ENCODE measurements at places on chromosomes 3 and 15.

GRCh38 chr15:26261966-26262365 lies 398.8 kb upstream of the ATP10A start:
- H3K4me3 ChIP-seq: no peak overlapping the region
- H3K27ac ChIP-seq: no peak overlapping the region
- no peaks in the 10 kb centered on the region for H3K4me1 ChIP-seq
- DNase-seq: no peak
- H3K27me3 ChIP-seq: no peaks in the 10 kb centered on the region
- no peaks in the 10 kb centered on the region for H3K36me3 ChIP-seq

DNA sequence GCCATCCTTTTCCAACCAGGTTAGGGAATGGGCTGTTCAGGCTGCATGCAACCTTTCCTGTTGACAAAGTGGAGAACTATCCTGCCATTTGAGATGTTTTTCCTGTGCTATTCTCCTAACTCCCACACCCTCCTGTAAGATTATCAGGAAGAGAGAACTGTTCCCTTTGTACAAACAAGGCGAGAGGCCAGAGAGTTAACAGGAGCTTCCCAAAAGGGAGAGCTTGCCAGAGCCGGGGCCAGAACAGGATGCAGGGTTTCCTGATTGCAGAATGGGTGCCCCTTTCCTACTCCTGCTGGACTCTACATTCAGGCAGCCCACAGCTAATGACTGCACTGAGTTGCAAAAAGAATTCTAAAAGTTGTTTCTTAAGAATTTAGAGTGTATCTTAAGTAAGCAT lies 17.1 kb downstream of the PML start:
- no peak overlapping the region for H3K27ac ChIP-seq
- no peak overlapping the region for H3K4me3 ChIP-seq
- no peak for DNase-seq
- H3K27me3 ChIP-seq: no peaks in the 10 kb centered on the region
- peaks cover 54% of the 10 kb centered on the region for H3K36me3 ChIP-seq

DNA sequence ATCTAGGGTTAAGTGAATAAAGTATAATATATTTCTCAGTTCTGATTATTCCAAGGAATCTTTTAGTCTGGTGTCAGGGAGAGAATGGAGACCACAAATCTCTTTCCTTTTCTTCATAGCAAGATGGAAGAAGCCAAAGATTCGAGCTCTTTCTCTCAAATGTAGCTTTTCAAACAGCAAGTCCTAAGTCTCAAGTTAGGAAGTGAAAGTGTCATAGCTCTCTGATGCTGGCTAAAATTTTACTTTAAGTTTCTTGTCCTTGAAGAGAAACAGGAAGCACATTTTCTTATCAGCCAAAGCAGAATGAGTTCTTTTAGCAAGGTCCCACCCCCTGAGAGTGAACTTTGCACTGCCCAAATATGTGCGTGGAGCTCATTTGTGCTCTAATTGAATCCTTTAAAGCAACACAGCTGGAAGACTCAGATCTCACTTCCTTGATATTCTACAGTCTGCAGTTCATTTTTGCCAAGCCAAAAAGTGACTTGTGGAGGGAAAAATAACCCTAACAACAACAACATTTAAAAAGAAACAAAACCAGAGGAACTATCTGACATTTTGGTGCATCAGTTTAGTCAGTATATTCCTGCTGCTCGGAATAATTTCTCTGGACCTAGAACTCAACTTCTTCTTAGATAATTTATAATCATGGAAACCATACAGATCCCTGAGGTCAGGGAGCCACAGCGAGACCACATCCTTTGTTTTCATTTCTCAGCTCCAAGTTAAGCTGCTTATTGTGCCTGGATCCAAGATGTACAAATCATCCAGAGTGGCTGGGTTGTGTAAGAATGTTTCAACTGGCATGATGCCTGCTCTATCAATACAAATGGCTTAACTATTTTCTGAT lies 238.7 kb upstream of the P2RY1 start:
- peaks cover 13% of the 10 kb centered on the region for H3K4me1 ChIP-seq
- no peaks in the 10 kb centered on the region for H3K36me3 ChIP-seq
- no peak overlapping the region for H3K4me3 ChIP-seq
- peak; percentile 37 for DNase-seq

DNA sequence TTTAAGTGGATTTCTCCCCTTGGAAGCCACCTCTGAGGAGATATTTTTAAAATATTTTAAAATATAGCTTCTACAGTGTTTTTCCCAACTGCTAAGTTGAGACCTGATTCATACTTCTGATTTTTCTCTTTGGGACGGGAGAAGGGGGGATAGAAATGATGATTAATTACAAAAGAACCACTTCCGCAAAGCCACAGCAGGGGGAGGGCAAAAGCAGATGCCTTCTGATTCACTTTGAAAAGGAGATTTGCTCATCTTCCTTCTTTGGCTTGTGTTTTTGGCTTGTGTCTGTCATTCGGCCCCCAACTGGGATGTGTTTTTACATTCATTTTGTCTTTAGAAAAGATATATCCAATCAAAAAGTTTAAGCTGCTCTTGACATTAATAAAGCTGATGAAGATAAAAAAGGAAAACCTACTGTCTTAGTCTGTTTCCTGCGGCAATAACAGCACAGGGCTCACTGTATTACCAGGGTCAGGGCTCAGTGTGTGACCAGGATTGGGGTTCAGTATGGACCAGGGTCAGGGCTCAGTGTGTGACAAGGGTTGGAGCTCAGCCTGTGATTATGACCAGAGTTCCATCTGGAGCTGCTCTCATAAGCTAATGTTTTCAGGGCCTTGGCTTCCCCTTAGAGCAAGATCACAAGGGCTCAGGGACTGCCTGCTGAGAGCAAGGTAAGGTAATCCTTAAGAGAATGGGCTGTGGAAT lies 223.2 kb downstream of the MTHFS start:
- peaks cover 4% of the 10 kb centered on the region for H3K27me3 ChIP-seq
- H3K36me3 ChIP-seq: no peaks in the 10 kb centered on the region
- H3K27ac ChIP-seq: no peak overlapping the region
- DNase-seq: no peak
- H3K4me3 ChIP-seq: no peak overlapping the region
- H3K4me1 ChIP-seq: no peaks in the 10 kb centered on the region

- H3K4me1 ChIP-seq: no peaks in the 10 kb centered on the region
- H3K4me3 ChIP-seq: no peak overlapping the region
- H3K27me3 ChIP-seq: no peaks in the 10 kb centered on the region
Measured at GRCh38 chr3:128271536-128272332, 118.5 kb downstream of the EEFSEC start.

- peaks cover 5% of the 10 kb centered on the region for H3K4me1 ChIP-seq
- no peak overlapping the region for H3K27ac ChIP-seq
- no peak for DNase-seq
- H3K4me3 ChIP-seq: no peak overlapping the region
- H3K27me3 ChIP-seq: peaks cover 41% of the 10 kb centered on the region
- no peaks in the 10 kb centered on the region for H3K36me3 ChIP-seq
Measured at GRCh38 chr3:184578218-184578617, 16.6 kb downstream of the EPHB3 start.

GRCh38 chr3:168531116-168531515 lies 435.4 kb upstream of the GOLIM4 start:
- H3K27ac ChIP-seq: no peak overlapping the region
- DNase-seq: no peak
- no peaks in the 10 kb centered on the region for H3K36me3 ChIP-seq
- H3K4me1 ChIP-seq: no peaks in the 10 kb centered on the region
- H3K4me3 ChIP-seq: no peak overlapping the region

GRCh38 chr3:3499012-3499562 lies 300.1 kb upstream of the LRRN1 start:
- no peaks in the 10 kb centered on the region for H3K4me1 ChIP-seq
- H3K36me3 ChIP-seq: no peaks in the 10 kb centered on the region

DNA sequence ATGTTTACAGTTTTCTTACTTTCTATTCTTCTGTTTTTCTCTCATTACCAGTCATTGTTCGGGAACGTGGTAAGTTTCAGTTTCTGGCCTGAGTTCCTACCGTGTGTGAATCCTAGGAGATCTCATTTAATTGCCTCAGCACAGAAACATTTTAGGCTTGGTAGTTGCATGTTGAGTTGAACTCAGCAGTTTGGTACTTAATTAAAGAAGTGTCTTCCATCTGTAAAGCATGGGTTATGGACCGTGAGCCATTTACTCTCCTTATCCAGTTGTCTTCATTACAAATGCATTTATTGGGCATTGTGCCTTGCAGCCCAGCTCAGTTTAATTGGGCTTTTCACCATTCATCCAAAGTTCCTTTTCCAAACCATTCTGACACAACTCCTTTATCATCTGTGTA lies 142.1 kb upstream of the CHRM5 start:
- H3K4me1 ChIP-seq: no peaks in the 10 kb centered on the region
- no peaks in the 10 kb centered on the region for H3K27me3 ChIP-seq
- H3K4me3 ChIP-seq: no peak overlapping the region
- no peak overlapping the region for H3K27ac ChIP-seq
- no peaks in the 10 kb centered on the region for H3K36me3 ChIP-seq
- DNase-seq: no peak

- H3K4me1 ChIP-seq: no peaks in the 10 kb centered on the region
- no peak overlapping the region for H3K27ac ChIP-seq
- peaks cover 4% of the 10 kb centered on the region for H3K27me3 ChIP-seq
- no peak for DNase-seq
- H3K4me3 ChIP-seq: no peak overlapping the region
Measured at GRCh38 chr3:185737740-185738680, 86.8 kb downstream of the IGF2BP2 start.

- H3K36me3 ChIP-seq: no peaks in the 10 kb centered on the region
- H3K4me3 ChIP-seq: no peak overlapping the region
- no peaks in the 10 kb centered on the region for H3K27me3 ChIP-seq
- peaks cover 52% of the 10 kb centered on the region for H3K4me1 ChIP-seq
Measured at GRCh38 chr3:112136959-112137693, 4.1 kb upstream of the GCSAM start.

- H3K27me3 ChIP-seq: no peaks in the 10 kb centered on the region
- no peak overlapping the region for H3K27ac ChIP-seq
- no peak for DNase-seq
- H3K4me1 ChIP-seq: no peaks in the 10 kb centered on the region
- no peaks in the 10 kb centered on the region for H3K36me3 ChIP-seq
Measured at GRCh38 chr3:117102426-117102825, 392.8 kb downstream of the TUSC7 start.

- no peak for DNase-seq
- no peaks in the 10 kb centered on the region for H3K4me1 ChIP-seq
- no peak overlapping the region for H3K4me3 ChIP-seq
- H3K36me3 ChIP-seq: no peaks in the 10 kb centered on the region
- H3K27ac ChIP-seq: no peak overlapping the region
- H3K27me3 ChIP-seq: no peaks in the 10 kb centered on the region
Measured at GRCh38 chr15:27165590-27165989, 194.6 kb downstream of the GABRG3 start.

DNA sequence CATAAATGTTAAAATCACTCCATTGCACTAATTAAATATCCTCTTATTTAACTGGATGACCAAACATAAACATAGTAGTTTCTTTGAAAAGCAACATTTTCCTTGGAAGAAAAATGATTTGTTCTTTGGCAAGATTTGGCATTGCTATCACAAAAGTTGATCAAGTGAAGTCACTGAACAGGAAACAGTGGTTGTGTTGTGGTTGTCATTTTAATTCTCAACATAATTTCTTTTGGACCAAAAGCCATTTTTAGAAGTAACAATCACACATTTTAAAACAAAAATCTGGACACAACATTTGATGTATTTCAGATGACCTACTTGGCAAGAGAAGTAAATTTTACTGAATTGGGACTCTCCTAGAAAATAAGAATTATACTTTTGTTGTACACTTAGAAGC lies 872.3 kb downstream of the ROBO1 start:
- no peaks in the 10 kb centered on the region for H3K27me3 ChIP-seq
- H3K36me3 ChIP-seq: no peaks in the 10 kb centered on the region
- no peak for DNase-seq
- H3K27ac ChIP-seq: no peak overlapping the region
- H3K4me1 ChIP-seq: no peaks in the 10 kb centered on the region

DNA sequence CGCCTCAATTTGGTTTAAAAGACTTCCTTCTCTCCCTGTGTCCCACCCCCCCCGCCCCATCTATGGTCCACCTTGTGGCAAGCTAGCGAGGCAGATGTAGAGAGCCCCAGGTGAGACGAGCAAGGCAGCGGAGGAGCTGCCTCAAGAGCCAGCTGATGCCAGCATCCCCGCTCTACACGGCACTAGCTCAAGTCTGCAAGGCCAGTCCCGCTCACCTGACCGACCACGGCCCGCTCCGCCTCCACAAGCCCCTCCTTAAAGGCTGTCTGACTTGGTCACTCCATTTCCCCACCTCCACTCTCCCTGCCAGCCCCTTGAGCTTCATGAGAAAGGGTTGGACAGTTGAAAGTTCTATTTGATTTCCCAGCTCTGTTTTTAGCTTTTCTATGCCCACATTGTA lies 56.2 kb upstream of the IGF1R start:
- H3K27ac ChIP-seq: no peak overlapping the region
- H3K36me3 ChIP-seq: no peaks in the 10 kb centered on the region
- peaks cover 43% of the 10 kb centered on the region for H3K27me3 ChIP-seq
- no peak overlapping the region for H3K4me3 ChIP-seq
- DNase-seq: no peak
- H3K4me1 ChIP-seq: peaks cover 10% of the 10 kb centered on the region

- H3K27ac ChIP-seq: peak overlapping the region; percentile 75
- peaks cover 71% of the 10 kb centered on the region for H3K4me1 ChIP-seq
- peaks cover 68% of the 10 kb centered on the region for H3K36me3 ChIP-seq
- DNase-seq: no peak
Measured at GRCh38 chr15:90547540-90547939, 17.8 kb downstream of the CRTC3 start.

DNA sequence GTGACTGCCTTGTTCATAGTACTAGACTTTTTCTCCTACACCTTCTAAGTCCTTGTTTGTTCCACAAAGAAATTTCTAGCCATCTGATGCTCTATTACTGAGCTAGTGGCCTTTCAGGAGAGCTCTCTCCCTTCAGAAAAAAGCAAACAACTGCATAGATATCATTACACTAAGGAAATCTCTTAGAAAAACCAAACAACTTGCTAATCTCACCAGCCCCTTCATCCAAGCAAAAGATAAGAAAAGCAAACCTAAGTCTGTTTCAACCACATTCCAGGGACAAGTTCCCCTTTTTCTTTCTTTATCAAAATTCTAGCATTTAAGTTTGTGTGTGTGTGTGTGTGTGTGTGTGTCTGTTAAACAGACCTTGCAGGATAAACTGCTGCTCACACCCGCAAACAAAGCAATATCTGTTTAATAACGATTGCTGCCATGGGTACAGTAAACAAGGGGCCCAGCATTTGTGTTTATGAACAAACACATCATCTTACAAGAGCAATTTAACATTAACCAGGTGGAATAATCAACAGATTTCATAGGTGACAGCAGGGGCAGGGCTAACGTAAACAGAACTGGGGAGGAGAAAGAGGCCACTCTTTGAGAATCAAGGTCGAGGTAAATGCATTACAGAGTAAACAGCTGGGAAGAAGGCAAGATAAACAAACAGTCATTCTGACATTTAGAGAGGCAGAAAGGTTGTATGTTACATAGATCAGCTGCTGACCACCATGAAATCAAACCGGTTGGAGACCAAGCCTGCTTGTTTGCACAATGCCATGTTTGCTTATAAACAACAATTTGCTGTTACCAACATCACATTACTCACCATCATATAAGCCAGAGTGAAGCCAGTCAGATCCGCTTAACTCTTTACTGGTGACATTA lies 375.1 kb downstream of the FOXP1 start:
- no peak overlapping the region for H3K27ac ChIP-seq
- H3K4me3 ChIP-seq: no peak overlapping the region
- peaks cover 19% of the 10 kb centered on the region for H3K4me1 ChIP-seq
- no peaks in the 10 kb centered on the region for H3K27me3 ChIP-seq

- DNase-seq: no peak
- H3K4me1 ChIP-seq: no peaks in the 10 kb centered on the region
- H3K4me3 ChIP-seq: no peak overlapping the region
Measured at GRCh38 chr3:6697722-6698121, 163.2 kb upstream of the GRM7 start.

GRCh38 chr3:150739877-150740645 lies 22.9 kb downstream of the SIAH2 start:
- no peaks in the 10 kb centered on the region for H3K27me3 ChIP-seq
- H3K27ac ChIP-seq: peak overlapping the region; percentile 58
- H3K36me3 ChIP-seq: peaks cover 29% of the 10 kb centered on the region
- H3K4me1 ChIP-seq: peaks cover 64% of the 10 kb centered on the region
